ENCODE measurements at places on chromosomes 16 and 17.

- DNase-seq: peak; percentile 84
Observed at GRCh38 chr16:48054881-48055601, 100.8 kb downstream of the ABCC12 start.

GRCh38 chr17:65589321-65589720, 27.9 kb upstream of the AXIN2 start:
- no peak for DNase-seq

- DNase-seq: no peak
Observed at GRCh38 chr17:57997085-57997809, 9.2 kb upstream of the VEZF1 start.

- no peak for DNase-seq
Observed at GRCh38 chr16:73040136-73040535, 7.8 kb downstream of the ZFHX3 start.
